ENCODE measurements at places on chromosomes 6 and 20.

- no peak for DNase-seq
Measured at GRCh38 chr6:157769776-157770426, 53.1 kb upstream of the SNX9 start.

- DNase-seq = peak; percentile 22
Measured at GRCh38 chr6:131519670-131520436, 53.2 kb upstream of the ARG1 start.

DNA sequence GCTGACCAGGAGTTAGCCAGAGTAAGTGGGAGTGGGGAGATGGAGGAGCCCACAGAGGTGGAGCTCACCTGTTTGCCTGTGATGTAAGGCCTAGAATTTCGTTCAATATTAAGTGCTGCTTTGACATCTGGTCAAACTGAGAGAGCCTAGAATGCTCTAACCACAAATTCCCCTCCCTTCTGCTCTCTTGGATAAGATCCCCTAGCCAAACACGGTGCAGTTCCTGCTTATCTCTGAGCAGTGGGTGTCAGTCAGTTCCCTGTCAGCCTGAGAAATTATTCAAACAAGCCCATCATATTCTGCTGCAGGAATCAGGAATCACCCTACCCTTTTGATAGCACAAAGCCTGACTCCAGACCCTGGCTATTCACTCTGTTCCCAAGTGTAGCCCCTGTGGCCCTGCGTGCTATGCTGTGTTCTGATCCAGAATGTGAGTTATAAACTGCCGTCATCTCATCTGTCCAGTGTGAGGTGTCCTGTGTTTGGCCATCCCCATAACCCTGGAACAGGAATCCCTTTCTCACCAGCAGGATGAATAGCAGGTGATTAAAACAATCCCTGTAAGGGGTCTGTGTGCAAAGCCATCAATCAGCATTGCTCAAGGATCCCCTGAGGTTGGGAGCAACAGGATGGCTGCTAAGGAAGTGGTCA lies 31.8 kb upstream of the ZNF133 start:
- DNase-seq = no peak

DNA sequence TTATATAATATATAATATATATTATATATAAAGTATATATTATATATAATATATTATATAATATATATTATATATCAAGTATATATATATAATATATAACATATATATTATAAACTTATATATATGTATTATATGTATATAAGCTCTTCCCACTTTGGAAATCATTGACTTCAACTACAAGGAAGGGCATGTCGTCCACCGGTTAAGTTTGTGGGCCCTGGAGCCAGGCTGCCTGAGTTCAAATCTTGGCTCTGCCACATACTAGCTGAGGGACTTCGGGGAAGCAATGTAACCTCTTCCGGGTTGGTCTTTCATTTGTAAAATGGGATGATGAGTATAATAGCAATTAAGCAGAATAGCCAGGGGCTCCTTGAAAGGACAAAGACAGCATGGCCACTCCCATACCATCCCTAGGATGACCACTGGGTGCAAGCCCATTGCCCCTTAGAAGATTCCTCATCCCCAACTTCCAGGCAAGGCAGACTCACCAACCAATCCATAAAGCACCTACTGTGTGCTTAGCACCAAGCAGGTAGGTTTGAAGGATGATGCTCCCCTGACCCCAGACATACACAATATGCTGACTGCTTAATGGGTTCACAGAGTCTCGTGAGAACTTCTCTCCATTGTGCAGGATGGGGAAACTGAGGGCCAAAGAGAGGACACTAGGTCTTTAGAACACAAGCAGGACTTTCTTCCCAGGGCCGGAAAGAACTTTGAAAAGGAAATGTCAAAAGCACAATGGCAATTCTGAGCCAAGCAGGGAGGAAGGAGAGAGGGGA lies 163.2 kb downstream of the MRPL14 start:
- DNase-seq = no peak

GRCh38 chr6:154123155-154123956 lies 84.3 kb downstream of the OPRM1 start:
- DNase-seq = no peak

- DNase-seq = no peak
Measured at GRCh38 chr20:23018941-23019340, 16.2 kb upstream of the SSTR4 start.

DNA sequence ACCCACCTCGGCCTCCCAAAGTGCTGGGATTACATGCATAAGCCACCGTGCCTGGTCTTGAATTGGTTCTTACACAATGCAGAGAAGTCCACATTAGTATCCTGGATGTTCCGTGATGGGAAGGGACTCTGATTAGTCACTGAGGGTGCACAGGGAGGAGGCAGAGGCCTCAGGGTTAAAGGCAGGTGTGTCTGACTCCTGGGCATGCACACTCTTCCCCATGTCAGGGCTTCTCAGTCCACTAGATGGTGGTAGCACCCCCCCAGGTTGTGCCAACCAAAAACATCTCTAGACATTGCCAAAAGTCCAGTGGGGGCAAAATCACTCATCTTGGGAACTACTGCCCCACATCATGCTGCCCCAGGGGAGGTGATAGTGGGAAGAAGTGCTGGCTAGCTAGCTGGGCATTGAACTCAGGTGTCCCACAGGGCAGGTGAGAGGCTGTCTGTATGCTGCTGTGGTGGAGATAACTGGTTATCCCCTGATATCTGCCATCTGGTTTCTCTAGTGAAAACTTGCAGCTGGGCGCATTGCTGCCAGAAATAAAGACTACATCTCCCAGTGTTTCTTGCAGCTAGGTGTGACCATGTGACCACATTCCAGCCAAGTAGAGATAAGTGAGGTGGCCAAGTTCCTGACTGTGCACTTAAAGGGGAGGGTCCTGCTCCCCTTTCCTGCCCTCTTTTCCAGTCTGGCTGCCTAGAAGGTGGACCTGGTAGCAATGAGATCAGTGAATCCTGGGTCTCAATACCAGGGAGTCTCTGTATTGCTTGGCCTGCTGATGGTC lies 8.4 kb upstream of the NSFL1C start:
- DNase-seq = no peak

- no peak for DNase-seq
Measured at GRCh38 chr20:50887576-50887975, 43.7 kb downstream of the ADNP start.

DNA sequence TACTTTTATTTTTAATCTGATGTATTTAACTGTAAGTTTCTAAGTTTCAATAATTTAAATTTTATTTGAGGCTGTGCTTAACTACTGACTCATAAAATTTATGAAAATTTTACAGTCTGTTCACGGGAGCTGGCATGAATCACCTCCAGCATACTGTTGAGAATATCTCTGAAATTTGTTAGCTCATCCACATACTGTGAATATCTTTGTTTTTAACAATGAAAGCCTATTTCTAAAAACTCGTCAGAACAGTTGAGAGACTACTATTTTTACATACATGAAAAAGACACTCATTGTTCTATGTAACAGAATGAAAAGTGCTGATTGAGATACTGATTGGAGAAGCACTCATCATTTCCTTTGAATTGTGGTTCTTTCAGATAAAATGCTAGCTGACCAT lies 749.3 kb downstream of the TENT5A start:
- no peak for DNase-seq

- no peak for DNase-seq
Measured at GRCh38 chr6:169388395-169389166, 134.9 kb upstream of the THBS2 start.

- DNase-seq = no peak
Measured at GRCh38 chr6:45951321-45952167, 64.1 kb downstream of the CLIC5 start.

- DNase-seq = no peak
Measured at GRCh38 chr6:169427856-169428255, 174.2 kb upstream of the THBS2 start.

GRCh38 chr6:158552055-158552795 lies 7.7 kb upstream of the TMEM181 start:
- no peak for DNase-seq

- DNase-seq = no peak
Measured at GRCh38 chr20:41142919-41143318, 5.6 kb downstream of the PLCG1 start.

GRCh38 chr6:163248051-163248450 lies 166.5 kb upstream of the QKI start:
- no peak for DNase-seq

GRCh38 chr20:38680500-38681306 lies 43.6 kb upstream of the SLC32A1 start:
- no peak for DNase-seq
